ENCODE measurements at places on chromosomes 12 and 14. TPM values are rescaled to one million over a fixed set of nuclear protein-coding genes. Genes with fewer than 3 reads are reported as not detected.

SCAF11 gene
- total RNA-seq: 72.1 TPM

YLPM1 gene
- total RNA-seq: 17.3 TPM

OR6C2 gene
- not detected for total RNA-seq

CCDC197 gene
- not detected for total RNA-seq

ENDOU gene
- total RNA-seq: not detected

KRT78 gene
- not detected for total RNA-seq

TGM1 gene
- total RNA-seq: 0.37 TPM

FOXA1 gene
- 30.5 TPM for total RNA-seq

RFX4 gene
- total RNA-seq: not detected

LYZ gene
- 19.4 TPM for total RNA-seq

RIMBP2 gene
- 0.19 TPM for total RNA-seq

GRCh38 chr14:76846331-76847047, 20.3 kb downstream of the LRRC74A start:
- no peak for DNase-seq

GRCh38 chr12:90058704-90059103, 350.1 kb upstream of the ATP2B1 start:
- DNase-seq: no peak

DNA sequence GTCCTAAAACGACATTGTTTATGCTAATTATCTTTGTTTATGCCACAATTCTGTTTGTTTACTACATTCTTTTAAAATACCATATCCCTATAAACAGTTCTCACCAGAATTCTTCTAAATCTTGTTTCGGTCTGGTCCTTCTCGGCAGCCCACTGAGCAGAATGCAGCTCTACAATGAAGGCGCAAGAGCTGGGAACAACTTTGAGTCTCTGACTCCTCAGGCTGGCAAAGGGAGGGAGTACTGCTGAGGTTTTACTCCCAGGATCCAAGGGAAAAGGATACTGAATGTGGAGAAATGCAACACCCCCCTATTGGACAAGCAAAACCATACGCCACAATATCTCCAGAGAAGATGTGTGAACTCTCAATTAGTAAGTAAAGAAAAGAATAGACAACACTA, 5.4 kb downstream of the SOX5 start:
- DNase-seq: no peak

DNA sequence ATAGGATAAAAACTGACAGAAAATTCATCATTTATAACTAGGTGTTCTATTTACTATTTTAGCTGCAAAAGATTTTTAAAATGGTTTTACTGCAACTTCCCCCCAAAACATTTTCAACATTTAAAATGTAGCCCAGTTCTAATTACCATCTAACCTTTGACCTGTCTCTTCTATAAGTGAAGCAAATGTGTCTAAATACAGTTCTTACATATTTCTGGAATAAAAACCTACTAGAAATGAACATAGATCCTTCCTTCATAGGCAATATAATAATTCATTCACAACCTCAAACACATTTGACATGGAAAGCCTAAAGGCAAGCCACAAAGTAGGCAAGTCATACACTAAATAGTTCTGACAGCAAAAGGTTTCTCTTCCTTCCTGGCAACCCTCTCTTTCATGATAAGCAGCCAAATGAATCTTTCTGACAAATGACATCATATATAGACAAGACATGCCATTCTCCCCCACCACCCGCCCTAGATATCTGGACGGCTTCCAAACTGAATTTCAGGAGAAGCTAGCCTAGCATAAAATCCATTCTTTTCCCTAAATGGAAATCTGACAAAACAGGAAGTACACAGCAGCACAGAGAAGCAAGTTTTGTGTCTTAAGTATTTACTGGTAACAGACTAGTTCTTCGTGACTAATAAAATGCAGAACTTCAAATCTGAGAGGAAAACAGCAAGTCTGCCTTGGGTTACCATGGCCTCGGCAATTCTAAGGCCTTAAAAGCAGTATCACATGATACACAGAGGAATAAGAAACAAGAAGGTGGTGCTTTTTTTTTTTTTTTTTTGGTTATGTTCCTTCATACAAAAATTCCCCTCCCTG, 17.2 kb upstream of the ARID4A start:
- no peak for DNase-seq

DNA sequence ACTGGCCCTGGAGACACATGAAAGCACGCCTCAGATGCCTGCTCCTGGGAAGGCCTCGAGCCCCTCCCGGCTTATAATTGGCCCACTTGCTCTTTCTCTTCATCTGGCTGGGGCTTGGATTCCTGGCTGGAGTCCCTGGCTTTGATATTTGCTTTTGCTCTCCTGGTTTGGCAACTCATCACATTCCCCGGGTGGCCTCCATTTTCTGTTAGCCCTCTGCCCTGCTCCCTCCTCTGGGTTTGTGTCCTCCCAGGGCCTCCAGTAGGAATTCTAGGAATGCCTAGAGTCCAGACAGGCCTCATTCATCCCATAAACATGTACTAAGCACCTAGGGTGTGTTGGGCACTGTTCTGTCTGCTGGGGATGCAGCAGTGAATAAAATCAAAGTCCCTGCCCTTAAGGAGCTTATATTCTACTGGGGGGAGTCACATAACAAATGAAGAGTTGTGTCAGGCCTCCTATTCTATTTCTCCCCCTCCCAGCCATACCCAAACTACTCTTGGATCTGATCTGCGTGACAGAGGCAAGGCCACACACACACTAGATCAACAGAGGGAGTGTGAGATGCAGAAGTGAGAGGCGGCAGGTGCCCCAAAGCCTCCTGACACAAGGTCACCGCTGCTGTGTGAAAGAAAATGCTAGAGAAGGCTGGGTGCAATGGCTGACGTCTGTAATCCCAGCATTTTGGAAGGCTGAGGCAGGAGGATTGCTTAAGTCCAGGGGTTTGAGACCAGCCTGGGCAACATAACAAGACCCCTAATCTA, 21.3 kb upstream of the TSPAN9 start:
- no peak for DNase-seq

- peak; percentile 59 for DNase-seq
Measured at GRCh38 chr12:24561882-24562770, 386.8 kb downstream of the BCAT1 start.

- DNase-seq: peak; percentile 50
Measured at GRCh38 chr14:90777830-90778485, 38.3 kb downstream of the TTC7B start.

DNA sequence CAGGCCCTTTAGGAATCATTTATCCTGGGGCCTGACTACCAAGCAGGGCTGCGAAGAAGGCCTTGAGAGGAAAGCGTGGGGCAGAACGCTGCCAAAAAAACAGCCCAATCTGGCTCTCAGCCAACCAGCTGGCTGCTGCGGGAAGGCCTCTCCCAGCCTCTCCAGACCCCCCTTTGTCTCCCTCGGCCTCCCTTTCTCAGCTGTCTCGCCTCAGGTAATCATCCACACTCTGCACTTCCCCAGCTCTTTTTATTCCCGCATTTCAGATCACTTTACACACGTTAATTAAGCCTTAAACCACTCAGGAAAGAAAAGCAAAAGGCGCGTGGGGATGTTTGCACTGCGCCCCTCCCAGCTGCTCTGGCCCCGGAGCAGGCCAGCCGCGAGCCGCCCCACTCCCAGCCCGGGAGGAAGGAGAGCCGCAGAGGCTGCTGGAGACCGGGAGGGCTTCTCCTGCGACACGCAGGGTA, 208.2 kb upstream of the FOXN3 start:
- DNase-seq: no peak

- no peak for DNase-seq
Measured at GRCh38 chr14:52049721-52050588, 18.9 kb downstream of the NID2 start.

DNA sequence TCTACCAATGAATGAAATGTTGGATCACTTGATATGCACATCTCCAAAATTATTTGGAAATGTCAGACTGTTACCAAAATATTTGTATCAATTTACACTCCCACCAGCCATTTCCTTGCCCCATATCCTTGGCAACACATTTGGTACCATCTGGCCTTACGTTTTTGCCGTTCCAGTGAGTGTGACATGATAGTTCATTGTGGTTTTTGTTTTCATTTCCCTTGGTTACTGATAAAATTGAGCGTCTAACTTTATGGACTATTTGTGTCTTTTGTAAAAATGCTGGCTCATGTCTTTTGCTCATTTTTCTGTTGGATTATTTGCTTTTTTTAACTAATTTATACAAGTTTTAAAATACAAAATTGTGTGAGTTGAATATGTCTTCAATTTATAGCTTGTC, 11.0 kb downstream of the KLHDC1 start:
- DNase-seq: no peak

DNA sequence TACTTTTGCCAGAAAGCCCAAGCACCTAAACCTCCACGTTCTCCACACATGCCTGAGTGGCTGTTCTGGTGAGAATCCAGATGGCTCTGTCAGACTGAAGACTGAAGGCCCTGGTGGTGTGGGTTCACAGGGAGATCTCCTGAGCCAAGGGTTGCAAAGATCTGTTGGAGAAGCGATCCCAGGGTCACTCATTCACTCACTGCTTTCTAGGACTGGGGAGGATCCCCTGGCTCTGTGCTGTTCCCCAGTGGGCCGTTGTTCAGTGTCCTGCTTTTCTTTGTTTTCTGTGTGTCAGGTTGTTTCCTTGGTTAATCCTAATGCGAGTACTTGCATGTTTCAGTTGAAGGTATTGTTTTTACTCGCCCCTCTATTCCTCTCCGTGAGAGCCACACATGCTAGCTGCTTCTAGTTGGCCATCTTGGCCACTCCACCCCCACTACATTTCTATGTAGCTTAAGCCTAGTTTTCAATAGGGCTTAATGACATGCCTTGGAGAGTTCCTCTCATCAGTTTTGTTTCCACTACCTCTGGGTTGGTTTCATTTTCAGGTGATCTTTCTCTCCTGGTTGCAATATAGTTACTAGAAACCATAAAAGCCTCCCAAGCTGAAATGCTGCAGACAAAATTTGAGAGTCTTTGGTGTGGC, 144.5 kb upstream of the SLC38A2 start:
- DNase-seq: no peak

- DNase-seq: no peak
Measured at GRCh38 chr14:90388982-90389381, 7.8 kb upstream of the CALM1 start.
